Sciatic nerve (tissue), 2 donors: ENCODE measurements at places on chromosomes 1 and 21. TPM values are rescaled to one million over a fixed set of nuclear protein-coding genes. Genes with fewer than 3 reads are reported as not detected.

- DNase-seq: no peak
Measured at GRCh38 chr1:52552236-52552504, 722 bp downstream of the TUT4 start.

- no peak for DNase-seq
Measured at GRCh38 chr1:244757091-244757939, 78.1 kb upstream of the COX20 start.

DNA sequence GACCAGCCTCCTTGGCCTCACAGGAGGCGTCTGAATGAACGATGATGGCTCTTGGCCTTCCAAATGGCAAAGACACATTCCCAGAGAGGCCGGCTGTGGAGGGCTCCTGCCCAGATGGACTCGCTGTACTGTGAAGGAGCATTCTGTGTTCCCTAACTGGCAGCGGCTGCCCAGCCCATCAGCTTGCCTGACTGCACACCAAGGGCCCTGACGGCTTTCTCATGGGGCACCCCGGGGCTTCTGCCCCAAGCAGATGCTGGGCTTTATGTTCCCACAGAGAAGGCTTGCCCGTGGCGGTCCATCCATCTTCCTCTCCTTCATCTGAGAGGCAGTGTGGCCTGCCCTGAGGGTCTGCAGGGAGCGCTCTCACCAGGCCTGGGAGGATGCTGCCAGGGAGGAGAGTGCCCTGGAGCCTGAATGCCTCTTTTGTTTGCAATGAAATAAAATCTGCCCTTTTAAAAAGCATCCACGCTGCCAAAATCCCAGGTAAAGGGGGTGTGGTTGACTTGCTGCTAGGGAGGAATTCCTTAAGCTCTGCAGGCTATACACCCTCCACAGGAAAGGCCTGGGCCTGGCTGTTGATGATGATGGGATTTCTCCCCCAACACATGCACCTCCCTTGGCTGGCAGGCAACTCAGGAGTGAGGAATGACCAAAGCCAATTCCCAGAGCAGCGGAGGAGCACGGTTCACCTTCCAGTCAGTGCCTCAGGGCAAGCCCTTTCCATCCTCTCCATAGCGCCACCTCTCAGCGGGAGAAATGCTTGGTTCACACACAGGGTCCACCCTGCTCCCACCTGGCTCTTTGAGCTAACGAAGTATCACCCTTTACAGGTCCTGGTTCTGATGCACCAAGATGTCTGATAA, 84.6 kb upstream of the SSX2IP start:
- no peak for DNase-seq

DNA sequence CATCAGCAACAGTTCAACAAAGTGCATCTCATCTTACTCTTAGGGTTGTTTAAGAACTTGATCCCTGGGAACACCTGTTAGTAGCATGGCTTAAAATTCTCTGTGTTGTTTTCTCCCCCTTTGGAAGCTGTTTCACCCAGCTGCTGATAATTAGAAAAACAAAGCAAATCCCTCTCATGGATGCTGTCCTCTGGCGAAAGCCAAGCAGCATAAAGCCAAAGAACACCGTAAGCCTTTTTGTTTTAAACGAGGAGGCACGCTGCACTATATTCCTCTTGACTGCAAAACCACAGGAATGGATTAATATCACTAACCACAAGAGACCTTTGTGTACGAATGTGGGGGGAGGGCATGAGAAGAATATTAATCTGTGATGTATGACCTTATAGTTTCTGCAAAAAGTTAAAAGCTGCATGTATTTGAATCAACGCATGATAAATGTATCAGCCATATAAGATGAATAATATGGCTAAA, 923.2 kb downstream of the LTN1 start:
- no peak for DNase-seq

DNA sequence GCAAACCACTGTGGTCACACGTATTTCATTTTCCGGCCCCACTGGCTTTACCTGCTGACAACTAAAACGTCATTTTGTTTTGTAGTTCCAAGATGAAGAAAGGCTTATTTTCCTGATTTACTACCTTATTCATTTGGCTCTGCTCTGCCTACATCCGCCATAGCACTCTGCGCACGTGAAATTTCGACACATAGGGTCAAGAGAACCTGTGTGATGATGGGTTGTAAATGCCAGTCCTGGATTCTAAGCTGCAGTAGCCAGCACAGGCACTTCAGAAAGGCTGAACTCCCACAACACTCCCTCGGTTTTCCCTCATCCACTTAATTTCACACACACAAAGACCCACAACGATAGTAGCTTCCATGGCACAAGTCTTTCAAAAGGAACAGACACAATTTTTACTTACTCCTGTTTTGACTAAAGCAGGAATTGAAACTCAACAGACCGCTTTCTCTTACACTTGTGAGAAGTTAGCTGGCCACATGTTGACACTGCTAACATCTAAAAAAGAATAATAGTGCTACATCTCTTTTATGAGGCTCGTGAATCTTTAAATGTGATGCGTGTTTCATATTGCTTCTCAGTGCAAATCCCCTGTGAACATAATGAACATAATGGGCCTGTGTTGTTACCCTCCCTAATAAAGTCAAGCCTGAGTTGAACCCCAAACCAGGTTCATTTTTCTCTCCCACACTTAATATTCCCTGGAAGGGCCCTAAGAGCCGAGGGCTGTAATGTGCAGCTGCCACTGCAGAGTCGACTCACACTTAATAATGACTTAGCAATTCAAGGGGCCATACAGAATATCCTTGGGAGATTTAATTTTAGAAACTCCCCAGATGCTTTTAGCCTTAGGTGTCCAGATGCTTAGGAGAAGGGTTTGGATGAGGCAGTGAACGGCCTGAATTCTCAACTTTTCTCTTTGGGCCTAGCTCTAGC, 1.5 kb upstream of the RUNX1 start:
- no peak for DNase-seq

The TMEM51 gene
- 17.3 TPM for total RNA-seq

DNA sequence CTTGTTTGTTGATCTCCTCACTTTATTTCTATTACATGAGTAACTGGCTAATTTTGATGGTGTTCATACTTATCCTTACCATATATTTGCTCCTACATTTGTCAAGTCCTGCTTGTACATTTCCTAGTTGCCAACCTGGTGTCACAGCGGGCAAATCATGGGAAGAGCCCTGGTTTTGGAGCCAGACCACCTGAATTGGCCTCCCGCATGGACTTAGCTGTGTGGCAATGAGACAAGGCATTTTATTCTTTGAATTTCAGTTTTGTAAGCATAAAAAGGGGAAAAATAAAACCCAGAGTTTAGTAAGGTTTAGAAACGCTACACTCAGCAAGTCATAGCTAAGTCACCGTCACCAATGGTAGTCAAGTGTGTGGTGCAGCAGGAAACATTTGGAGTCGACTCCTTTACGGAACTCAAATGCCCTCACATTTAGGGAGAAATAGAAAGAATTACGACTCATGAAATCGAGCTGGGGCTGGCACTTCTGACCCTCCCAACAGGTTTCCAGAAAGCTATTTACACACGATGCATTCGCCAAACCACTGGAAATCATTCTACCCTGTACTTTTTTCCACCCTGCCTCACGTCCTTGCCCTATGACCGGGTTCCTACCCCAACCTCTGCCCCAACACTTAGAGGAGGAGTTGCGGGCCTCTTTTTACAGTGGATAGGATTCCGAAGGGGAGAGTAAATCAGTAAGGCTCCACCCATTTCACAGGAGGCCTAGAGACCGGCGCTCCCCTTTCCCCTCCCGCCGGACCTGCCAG, 492 bp upstream of the PGM1 start:
- DNase-seq: no peak

- no peak for DNase-seq
Measured at GRCh38 chr1:56453417-56454078, 125.8 kb downstream of the PLPP3 start.

GRCh38 chr1:155706139-155706538, 17.2 kb downstream of the DAP3 start:
- DNase-seq: no peak
